CD4-positive, alpha-beta T cell treated with Interleukin-6 for 4 hours (primary cell): ENCODE measurements at places on chromosomes 5 and 9.

GRCh38 chr9:38130724-38131123, 61.7 kb upstream of the SHB start:
- DNase-seq, result no peak

DNA sequence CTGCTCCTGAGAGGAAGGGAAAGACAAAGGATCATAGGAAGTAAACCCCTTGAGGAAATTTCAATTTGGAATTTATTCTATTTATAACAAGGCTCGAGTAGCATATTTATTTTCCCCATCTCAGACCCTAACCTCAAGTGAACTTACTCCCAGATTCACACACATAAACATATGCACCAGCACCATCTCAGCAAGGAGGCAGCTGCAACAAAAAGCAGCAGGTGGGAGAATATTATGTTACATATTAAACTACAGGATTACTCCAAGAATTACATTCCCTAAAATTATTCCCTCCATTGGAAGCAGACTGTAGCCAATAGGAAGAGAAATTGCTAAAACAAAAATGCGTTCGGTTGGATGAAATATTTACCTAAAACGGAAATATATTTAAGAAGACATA, 108.4 kb upstream of the PRSS3 start:
- DNase-seq, result no peak

DNA sequence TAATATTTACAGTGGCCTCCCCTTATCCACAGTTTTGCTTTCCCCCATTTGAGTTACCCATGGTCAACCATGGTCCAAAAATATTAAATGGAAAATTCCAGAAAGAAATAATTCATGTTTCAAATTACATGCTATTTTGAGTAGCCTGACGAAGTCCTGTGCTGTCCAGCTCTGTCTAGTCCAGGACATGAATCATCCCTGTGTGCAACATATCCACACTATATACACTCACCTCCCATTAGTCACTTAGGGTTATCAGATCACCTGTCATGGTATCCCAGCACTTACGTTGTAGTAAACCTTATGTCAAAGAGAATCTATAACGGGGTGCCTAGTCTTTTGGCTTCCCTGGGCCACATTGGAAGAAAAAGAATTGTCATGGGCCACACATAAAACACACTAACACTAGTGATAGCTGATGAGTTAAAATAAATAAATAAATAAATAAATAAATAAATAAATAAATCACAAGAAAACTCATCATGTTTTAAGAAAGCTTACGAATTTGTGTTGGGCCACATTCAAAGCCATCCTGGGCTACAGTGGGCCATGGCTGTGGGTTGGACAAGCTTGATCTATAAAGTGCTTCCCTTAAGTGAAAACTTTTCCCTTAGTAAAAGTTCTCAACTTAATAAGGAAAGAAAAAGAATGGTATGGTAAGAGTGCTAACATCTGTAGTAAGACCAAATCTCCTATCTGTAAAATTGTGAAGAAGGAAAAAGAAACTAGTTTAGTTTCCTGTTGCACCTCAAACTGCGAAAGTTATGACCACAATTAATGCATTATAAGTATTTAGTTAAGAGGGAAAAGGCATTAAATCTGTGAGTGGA, 15.9 kb upstream of the OMD start:
- DNase-seq, result no peak

DNA sequence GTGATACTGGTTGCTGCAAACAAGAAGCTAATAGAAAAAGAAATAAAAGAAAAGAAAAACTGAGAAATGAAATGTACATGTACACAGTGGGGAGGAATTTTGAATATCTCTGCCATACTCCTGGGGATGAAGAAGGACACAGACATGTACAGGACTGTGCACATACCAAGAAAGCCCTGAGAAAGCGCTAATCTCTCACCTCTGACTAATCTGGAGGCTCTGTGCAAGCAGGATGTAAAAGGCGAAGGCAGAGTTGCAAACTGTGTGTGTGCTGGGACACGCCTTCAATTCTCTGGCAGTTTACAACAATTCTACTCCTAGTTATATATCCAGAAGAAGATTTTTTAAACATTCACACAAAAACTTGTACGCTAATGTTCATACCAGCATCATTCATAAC, 211.4 kb downstream of the KIAA0825 start:
- DNase-seq, result no peak

- no peak for DNase-seq
These were observed 71.5 kb downstream of the ARHGAP26 start for GRCh38 chr5:142841511-142842265.

DNA sequence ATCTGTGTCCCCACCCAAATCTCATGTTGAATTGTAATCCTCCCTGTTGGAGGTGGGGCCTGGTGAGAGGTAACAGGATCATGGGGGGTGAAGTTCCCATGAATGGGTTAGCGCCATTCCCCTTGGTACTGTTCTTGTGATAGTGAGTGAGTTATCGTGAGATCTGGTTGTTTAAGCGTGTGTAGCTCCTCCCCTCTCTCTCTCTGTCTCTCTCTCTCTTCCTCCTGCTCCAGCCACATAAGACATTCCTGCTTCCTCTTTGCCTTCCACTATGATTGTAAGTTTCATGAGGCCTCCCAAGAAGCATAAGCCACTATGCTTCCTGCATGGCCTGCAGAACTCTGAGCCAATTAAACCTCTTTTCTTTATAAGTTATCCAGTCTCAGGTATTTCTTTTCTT, 28.8 kb downstream of the C5orf15 start:
- DNase-seq, result no peak

DNA sequence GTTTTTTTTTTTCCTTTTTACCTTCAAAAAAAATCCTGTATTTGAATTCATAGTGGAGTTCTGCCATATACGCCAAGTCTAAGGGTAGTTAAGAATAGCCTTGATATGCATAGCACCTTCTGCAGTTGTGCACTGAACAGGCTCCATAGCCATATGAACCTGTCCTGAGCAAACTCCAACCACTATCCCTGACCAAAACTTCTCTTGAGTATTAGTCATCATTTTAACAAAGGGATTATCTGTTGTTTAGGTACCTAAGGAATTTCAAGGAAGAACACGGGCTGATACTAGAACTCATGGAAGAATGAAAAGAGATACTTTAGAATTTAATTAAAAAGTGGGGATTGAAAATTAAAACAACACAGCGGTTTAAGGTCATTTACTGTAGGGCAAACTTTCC, 1.9 kb upstream of the FBXO38 start:
- no peak for DNase-seq

DNA sequence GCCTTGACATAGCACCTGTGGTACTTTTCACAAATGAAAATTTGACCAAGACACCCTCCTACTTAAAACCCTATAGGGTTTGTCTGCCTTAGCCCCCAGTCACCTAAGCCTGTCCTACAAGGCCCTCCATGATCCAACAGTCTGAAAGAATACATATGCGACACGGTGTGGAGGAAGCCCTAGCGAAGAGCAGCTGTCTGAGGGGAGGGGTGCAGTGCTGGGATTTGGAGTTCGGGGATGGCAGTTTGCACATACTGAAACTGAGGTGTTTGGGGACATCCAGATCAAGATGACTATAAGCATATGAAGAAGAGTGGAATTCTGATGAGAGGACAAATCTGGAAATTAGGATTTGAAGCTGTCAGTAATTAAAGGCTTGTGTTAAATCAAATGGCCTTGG, 7.2 kb upstream of the MYORG start:
- no peak for DNase-seq

- DNase-seq, result no peak
These were observed 214.8 kb downstream of the MPDZ start for GRCh38 chr9:13064676-13065075.

DNA sequence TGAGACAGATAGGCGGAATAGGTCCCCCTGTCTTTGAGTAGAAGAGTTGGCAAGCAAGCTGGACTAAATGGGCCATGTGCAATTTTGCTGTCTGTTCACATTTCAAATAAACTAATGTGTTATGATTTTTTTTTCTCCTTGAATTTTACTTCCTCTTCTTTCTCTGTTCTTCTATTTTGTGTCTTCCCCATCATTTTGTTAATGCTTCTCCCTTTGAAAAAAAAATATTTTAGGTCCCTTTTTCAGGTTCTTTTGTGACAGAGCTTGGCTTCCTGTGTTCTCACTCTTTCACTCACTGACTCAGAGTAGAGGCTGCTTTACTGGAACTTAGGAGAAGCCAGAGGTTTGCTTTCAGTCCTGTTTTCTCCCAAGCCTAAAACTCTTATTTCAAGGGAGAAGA, 48.1 kb downstream of the PTCD2 start:
- no peak for DNase-seq

GRCh38 chr9:133060417-133060841, 1.4 kb upstream of the CEL start:
- peak; percentile 36 for DNase-seq

GRCh38 chr5:180908400-180908799, 9.4 kb downstream of the BTNL8 start:
- no peak for DNase-seq

DNA sequence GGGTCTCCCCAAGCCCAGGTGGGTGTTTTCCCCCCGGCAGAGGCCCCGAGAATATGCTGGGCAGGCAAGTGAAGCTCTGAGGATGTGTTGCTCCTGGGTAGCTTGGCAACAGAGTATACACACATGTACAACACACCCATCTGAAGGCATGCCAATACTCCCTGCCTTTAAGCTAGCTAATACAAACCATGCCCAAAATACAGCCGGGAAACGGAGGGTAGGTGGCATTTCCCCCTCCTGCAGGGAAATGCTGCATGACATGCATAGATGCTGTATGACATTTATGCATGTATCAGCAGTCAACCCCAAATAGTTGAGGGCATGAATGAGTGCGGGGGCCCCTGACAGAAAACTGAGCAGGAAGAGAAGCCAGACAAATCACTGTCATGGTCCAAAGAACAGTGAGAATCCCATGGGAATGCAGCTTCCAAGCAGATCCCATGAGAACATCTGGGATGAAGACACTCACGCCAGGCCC, 614.1 kb downstream of the EBF1 start:
- DNase-seq, result no peak
